ENCODE measurements at places on chromosomes 7 and 10. TPM values are rescaled to one million over a fixed set of nuclear protein-coding genes. Genes with fewer than 3 reads are reported as not detected.

Gene TMEM196
- not detected for total RNA-seq

Gene GPC2
- total RNA-seq, result 2.3 TPM

Gene H2AZ2
- total RNA-seq, result 121 TPM

Gene GPR85
- total RNA-seq, result 9.2 TPM

Gene SPDYE1
- total RNA-seq, result under 0.01 TPM

Gene SPRN
- under 0.01 TPM for total RNA-seq

Gene SEMA4G
- 1.8 TPM for total RNA-seq

Gene TMEM236
- 0.17 TPM for total RNA-seq

Measured in fibroblast of lung (primary cell).